ENCODE measurements at places on chromosomes 2 and 18.

GRCh38 chr2:25698752-25699151 is 25.4 kb upstream of the DTNB start:
- no peak for DNase-seq

DNA sequence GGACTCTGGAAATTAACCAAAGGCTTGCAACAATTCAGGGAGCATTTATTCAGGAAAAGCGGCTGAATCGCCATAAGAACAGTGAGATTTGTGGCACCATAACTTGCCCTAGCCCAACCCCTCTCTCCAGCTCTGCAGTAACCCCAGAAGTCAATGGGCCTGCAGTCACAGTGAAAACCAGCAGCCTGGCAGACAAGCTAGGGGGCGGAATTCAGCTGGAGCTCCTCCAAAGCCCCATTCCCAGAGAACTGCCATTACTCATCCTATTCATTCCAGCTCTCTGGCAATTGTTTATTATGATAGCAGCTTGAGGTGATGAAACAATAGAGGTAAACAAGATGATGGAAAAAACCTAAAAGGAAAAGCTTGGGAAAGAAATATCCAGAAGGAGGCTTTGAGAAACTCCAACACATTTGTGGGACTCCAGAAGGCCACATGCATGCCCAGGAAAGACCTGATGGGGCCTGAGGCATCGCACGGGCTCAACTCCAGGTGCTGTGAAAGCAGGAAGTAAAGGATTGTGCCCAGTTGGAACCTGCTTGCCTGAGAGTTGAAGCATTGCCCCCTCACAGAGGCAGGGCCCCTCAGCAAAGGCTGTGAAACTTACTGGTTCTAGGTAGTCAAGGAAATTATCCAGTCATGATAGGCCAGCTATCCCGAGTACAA is 126.7 kb downstream of the TWIST2 start:
- DNase-seq: no peak

DNA sequence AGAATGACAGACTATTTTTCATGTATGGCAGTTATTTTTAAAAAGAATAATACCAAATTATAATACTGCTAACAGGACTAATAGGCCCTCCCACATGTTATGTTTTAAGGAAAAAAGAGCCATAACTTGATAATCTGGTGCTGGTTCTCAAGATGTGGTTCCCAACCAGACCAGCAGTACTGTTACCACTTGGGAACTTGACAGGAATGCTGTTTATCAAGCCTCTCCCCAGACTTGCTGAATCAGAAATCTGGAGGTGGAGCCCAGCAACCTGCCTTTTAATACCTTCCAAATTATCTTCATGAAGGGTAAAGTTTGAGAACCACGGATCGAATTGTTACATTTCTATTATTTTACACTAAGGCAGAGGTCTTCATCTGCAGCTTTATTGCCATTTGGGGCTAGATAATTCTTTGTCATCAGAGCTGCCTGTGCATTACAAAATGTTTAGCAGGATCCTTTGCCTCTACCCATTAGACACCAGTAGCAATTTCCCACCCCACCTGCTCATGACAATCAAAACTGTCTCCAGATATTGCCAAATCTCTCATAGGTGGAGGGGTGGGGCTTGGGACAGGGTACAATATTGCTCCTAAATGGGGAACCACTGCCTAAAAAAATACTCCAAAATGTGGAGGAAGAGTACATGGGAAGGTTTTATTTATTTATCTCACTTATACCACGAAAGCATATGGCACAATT is 629.6 kb downstream of the ARHGAP15 start:
- no peak for DNase-seq

- no peak for DNase-seq
Measured at GRCh38 chr2:67217398-67217797, 179.7 kb upstream of the ETAA1 start.

DNA sequence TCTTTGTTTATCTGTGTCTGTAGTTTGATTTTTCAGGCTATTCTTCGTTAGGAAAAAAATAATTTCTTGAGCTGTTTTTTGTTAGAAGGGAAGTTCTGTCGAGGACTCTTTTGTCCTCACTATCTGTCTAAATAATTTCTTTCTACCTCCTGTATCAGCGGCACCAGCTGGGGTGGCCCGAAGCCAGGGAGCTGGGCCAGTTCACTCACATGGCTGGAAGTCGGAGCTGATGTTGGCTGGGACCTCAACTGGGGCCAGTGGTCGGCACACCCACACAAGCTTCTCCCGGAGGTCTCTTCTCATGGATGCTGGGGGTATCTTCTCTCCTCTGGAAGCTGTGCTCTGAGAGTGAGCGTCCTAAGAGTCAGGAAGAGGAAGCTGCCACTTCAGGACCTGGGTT is 8.0 kb upstream of the PDIA6 start:
- DNase-seq: no peak

GRCh38 chr2:96264086-96264485 is 1.7 kb downstream of the TMEM127 start:
- DNase-seq: no peak

- DNase-seq: no peak
Measured at GRCh38 chr2:134683561-134684112, 35.2 kb downstream of the TMEM163 start.

DNA sequence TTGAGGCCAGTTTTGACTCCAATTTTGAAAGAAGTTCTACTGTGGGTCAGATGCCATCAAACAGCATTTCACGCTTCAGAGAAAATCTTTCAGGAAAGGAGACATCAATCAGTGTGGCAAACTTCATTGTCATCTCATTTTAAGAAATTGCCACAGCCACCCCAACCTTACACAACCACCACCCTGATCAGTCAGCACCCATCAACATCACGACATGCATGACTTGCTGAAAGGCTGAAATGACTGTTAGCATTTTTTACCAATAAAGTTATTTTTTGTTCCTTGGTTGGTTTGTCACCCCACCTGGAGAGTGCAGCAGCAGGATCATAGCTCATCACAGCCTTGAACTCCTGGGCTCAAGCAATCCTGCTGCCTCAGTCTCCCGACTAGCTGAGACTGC is 10.4 kb downstream of the DNAJC10 start:
- DNase-seq: no peak

- DNase-seq: no peak
Measured at GRCh38 chr18:5709476-5710095, 165.8 kb upstream of the EPB41L3 start.

DNA sequence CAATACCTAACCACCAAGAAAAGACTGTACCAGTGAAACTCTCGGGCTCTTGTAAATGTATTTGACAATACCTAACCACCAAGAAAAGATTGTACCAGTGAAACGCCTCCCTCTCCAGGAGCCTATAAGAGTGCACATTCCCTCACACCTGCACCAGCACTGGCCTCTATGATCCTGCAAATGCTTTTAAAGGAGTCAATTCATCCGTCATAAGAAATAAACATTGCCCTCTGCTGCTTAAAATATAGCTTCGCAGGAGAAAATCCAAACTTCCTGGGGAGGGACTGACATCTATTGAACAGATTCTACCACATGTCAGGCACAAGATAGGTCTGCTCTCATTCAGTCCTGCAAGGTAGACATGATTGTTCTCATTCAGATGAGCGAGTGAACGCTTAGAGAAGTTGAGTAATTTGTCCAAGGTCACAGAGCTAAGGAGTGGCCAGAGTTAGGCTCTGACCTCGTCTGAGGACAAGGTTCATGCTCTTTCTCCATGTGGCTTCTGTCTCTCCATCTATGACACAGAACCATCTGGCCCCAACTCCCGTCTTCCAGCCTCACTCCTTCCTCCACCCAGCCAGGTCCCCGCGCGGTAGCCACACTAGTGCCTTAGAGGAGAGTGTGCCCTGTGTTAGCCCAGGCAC is 38.7 kb downstream of the MCFD2 start:
- DNase-seq: no peak

DNA sequence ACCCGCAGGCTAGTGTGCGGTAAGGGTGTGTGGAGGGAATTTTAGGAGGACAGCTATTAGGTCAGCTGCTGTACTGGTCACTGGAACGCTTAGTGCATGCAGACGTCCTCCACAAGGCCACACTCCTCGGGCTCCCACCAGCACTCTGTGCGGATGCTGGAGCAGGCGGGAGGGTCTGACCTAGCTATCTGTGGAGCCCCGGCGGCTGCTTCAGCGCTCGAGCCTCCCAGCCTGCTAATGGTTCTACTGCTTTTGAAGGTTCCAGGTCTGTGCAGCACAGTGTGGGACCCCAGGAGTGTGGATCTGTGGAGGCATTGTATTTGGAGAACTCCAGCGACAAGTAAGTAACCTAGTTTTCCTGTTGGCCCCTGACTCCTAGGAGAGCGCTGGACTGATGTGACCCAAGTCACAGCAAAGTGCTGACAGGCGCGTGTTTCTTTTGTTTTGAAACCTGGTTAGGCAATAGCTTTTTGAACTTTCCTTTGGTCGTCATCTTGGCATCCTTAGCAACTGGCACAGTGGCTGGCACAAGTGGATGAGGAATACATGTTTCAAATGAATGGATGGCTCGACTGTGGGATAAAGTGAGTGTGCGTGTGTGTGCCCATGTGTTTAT is 113.5 kb downstream of the ZNF236 start:
- no peak for DNase-seq

- no peak for DNase-seq
Measured at GRCh38 chr2:69163109-69163508, 150.1 kb downstream of the ANTXR1 start.

GRCh38 chr2:216030216-216030615 is 16.9 kb upstream of the MREG start:
- no peak for DNase-seq

- no peak for DNase-seq
Measured at GRCh38 chr2:104028061-104028460, 825.9 kb upstream of the POU3F3 start.

GRCh38 chr18:44938720-44939665 is 258.3 kb downstream of the SETBP1 start:
- DNase-seq: no peak

DNA sequence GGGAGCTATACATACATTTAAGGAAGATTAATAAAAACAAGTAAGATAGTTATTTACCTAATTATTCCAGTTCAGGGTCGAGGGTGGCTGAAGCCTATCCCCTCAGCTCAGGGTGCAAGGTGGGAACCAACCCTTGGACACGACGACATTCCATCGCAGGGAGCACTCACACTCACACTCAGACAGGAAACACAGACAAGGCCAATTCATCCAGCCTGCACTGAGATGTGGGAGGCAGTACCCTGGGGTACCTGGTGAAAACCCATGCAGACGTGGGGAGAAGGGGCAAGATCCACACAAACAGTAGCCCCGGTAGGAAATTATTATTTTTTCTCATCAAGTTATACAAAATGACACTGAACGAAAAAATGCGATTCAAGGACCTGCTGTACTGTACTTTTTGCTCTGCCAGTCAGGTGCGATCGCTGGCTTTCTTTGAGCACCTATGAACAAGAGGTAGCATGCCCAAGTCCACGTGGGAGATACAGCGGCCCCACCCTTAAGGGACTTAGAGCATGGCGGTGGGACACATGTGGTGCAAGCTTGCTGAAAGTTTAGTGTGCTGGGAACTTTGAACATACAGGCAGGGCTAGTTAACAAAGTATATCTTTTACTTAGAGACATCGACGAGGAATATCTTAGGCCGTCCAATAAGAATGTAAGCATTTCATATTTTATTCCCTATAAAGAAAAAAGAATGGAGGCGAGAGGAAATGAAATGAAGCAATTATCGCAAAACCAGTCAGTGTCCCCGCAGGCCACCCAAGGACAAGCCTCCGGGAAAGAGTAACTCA is 624 bp downstream of the METTL8 start:
- no peak for DNase-seq

DNA sequence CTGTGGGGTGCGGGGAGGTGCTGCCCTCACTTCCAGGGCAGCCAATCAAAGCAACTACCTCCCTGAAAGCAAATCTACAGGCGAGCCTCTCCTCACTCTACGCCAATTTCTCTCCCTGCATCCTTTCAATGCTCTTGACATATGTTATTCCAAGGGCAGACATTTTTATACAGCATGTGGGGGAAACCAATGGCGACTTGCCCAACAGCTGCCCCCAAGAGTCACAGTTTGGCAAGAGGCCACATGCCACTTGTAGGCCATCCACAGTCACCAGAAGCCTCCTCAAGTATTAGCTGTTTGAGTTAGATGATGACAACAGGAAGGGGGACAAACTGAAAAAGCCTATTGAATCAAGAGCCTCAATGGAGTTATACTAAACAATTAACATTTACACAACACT is 114.6 kb downstream of the MYO5B start:
- no peak for DNase-seq

DNA sequence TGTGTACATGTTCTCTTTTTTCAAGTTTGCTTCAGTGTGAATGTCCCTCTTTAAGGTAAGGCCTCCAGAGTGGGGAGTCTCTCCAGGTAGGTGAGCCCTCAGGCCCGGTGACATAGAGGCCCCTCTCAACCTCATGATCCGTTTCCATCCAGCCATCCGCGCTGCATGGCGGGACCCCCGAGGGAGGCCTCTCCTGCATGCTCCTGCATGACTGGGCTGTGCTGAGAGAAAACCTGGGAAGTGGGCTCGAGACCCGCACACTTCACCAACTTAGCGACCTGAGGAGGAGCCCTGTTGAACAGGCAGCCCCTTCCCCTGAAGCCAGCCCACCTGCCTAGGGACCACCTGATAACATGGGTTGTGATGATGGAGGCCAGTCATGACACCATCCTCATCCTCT is 131.3 kb upstream of the EPAS1 start:
- DNase-seq: no peak

DNA sequence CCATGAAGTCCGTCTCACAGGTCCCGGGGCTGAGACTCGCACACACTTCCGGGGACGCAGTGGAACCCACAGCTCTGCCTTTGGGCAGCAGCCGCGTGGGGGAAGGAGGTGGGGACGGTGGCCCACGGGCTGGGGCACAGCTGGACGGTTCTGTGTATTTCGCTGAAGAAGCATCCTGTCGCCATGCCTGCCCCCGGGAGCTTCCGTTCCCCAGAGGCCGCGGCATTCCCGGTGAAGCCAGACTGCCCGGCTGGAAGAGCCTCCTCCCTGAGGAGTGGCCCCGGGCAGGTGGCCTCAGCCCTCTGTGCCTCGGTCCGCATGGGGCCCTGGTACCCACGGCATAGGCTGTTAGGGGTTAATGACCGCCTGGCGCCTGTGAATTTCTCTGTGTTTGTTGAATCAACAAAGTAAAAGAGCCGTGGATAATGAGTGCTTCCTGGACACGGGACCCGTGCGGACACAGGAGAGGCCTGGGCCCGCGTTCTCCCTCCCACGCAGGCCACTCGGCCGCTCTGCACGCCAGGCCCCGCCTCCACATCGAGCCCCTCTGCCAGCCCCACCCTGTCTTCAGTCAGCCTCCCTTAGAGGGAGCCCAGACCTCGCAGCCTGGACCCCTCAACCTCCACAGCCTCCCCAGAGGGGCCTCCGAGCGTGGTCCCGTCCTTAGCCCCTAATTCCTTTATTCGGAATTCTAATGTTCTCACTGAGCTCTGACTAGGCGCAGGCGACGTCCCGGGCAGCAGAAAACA is 51.0 kb downstream of the KCNG2 start:
- no peak for DNase-seq

DNA sequence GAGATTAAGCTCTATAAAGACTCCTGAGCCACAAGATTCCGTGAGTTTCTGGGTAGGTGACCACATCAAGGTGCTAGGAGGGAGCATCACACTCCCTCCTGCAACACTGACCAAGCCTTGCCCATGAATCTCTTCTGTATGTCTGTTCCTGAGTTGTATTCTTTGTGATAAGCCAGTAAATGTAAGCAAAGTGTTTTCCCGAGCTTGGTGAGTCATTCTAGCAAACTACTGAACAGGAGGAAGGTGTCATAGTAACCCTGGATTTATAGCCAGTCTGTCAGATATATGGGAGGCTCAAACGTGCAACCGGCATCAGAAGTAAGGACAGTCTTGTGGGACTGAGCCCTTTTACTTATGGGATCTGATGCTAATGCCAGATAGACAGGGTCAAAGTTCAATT is 346.1 kb upstream of the KYNU start:
- DNase-seq: no peak

- no peak for DNase-seq
Measured at GRCh38 chr2:136325844-136326331, 207.9 kb upstream of the CXCR4 start.

All from stimulated activated CD4-positive, alpha-beta T cell treated with anti-CD3 and anti-CD28 coated beads, Interleukin-1b, Interleukin-23, amount 100 ng/mL, for 24 hours (primary cell).